ENCODE measurements at places on chromosomes 12 and 14.

- DNase-seq = no peak
Observed at GRCh38 chr12:30905463-30906009, 21.0 kb upstream of the TSPAN11 start.

DNA sequence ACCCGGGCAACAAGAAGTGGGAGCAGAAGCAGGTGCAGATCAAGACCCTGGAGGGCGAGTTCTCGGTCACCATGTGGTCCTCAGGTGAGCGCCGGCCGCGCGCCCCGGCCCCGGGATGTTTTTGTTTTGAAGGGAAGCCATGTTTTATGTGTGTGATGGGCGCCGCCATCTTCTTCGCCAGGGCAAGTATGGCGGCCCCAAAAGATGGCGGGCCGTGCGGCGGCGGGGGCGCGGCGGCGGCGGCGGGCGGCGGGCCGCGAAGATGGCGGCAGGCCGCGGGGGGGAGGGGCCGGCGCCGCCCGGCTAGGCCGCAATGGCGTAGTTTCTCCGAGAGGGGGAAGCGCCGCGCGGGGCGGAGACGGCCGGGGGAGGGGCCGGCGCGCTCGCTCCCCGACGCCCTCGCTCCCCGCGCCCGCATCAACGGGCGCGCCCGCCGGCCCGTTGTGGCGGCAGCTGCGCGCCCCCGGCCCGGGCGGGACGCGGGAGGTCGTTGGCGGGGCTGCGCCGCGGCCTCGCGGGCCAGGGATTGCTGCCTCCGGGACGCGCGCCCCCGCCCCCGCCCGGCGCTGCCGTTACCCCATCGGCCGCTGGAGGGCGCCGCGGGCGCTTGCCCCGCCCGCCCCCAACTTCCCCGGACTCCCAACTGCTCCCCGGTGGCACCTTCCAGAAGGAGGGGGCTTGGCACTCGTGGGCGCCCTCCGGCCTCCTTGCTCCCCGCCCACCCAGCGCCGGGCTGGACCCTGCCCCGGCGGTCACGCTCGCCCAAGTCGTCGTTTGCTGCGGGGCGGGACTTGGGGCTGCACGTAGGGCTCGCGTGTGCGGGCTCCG, 1.1 kb downstream of the YY1 start:
- DNase-seq = peak; percentile 64

DNA sequence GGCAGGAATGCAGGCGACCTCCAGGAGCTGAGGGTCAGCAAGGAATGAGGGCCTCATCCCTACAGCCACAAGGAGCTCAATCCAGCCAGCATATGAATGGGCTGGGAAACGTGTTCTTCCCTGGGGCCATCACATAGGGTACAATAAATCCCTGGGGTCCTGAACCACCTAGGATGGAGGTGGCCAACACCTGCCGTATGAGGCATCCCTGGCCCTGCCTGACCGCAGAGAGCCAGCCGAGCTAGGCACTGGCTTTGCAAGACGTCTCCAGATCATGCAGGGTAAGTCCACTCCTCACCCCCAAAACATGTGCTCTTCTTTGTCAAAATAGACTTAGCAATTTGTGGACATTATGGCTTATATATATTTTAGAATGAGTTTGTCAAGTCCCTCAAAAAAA, 303.7 kb upstream of the DIO3 start:
- DNase-seq = no peak

DNA sequence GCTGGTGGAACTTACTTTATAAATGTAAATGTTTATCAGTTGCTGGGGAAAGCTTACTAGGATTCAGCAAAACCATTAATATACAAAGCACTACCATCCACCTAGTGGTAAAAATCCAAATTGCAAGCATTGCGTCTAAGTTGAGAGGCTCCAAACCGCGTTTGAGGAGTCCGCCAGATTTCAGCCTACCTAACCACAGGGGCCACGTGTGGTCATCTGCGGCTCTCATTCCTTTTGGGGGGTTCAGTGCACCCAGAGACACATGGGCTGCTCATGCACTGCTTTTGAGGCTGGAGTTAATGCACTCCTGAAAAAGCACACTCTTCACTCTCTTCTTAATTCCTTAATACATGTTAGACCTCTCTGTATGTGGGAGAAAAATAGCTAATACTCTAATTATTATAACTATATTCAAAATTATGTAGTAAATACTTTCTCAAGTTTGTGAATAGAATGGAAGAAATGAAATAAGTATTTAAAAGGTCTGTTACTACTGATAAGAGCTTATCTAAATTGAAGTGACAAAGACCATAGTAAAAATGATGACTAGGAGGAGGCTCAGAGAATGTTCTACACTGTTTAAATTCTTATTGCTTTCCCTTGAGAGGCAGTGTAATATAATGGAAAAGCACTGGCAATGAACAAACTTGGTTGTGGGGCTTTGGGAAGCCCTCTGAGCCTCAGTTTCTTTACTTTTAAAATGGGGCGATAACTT, 41.4 kb upstream of the MANSC4 start:
- peak; percentile 51 for DNase-seq

GRCh38 chr12:42504049-42504448, 85.5 kb downstream of the PRICKLE1 start:
- no peak for DNase-seq

DNA sequence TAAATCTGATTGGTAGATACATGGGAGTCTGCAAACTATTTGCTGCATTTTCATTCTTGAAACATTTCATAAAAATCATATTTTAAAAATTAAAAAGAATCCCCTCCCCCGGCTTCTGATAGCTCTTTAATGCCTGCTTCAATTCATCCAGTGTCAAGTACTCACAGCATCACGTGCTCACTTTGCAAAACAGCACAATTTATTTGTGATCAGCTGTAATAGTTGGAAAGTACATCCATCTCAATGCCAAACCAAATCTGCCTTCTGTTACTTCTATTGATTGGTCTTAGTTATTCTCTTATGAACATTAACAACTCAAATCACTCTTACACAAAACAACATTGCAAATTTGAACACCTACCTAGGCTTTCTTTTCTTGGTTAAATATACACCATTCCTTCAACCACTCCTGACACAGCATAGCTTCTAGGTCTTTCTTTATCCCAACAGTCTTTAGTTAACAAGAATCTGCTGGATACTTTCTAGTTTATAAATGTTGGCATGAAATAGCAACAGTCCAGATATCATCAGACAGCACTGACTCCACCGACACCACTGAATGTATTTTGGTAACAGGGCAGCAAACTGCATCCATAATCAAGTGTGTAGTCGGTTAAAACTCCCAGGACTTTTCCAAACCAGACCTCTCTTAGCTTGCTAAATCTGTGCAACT, 58.0 kb downstream of the PARP11 start:
- no peak for DNase-seq

DNA sequence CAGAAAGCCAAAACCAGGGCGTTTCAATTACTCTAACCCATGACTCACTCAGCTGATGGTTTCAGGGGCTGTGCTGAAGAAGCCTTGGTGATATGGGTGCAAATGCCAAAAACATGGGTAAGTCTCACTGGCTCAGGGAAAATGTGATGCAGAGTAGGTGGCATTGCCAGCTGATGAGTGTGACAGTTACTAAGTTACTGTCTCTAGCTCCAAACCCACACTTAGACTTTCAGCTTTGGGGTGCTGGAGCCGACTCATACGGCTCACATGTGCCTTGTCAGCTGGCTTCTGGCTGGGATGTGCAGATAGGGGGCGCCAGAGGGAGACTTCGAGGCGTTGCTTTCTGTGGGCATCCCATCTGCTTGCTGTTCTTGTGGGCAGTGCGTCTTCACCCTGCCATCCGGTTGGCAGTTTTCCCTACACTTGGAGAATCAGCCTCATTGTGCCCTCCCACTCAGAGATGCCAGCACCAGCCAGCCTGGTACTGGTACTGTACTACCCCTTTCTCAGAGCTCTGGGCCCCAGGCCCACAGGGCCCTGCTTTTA, 11.1 kb upstream of the KRT7 start:
- peak; percentile 61 for DNase-seq

GRCh38 chr12:121005346-121005815, 10.9 kb downstream of the C12orf43 start:
- DNase-seq = peak; percentile 44

DNA sequence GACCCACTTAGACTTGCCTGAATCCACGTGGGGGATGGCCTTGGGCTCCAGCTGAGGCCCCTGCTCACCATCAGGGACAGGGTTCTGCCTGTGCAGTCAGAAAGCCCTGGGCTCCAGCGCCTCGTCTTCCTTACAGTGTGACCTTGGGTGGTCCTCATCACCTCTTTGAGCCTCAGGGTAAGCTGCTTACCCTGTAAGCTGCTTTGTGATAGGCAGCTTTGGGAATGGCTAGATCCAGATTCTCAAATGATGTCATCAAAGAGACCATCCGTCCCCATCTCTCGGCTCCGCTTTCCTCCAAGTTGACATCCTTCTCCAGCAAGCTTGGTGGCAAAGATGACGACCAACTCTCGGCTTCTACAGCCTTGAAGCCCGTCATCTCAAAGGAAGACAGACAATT, 127.0 kb downstream of the ADCK1 start:
- DNase-seq = no peak

DNA sequence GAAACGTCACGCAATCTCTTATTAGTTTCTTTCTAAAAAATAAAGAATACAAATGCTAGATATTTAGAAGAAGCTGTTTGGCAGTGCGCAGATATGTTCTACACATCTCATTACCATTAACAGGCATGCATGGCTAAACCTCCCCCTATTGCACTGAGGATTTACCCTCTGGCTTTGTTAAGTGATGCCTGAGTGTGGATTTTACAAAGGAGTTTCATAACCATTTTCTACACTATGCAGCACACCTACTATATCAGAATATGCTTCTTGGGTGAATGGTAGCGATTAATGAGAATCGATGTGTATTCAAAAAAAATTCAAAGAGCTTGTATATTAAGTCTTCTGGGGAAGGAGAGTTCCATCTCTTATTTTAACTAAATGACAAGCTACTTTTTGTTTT, 1.1 kb upstream of the RMST start:
- no peak for DNase-seq

DNA sequence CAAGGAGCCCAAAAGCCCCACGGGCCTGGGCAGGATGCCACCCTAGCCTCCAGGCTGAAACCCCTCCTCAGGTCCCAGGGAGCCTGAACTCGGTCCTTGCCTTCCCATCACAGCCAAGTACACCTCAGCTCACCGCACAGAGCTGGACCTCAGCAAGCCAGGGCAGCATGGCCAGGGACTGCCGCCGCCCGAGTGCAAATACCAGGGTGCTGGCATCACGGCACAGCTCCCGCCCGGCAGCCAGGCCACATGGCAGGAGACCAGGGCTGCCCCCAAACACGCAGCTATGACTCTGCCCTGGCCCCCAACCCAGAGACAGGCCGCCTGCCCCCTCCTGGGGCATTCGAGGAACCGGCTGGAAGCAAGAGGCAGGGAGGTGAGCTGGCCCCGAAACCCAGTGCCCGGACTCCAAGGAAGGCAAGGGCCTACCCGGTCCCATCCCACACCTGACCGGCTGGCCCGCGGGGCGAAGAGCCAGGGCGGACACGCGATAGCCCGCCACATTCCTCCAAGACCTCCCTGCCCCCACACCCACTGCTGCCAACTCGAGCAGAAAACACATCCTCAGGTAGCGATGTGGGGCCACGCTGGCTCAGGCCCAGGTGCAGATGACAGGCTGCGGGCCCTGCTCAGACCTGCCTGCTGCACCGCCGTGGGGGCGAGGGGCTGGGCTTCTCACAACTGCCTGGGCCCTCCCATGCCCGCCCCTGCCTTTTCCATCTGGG, 2.7 kb downstream of the JAG2 start:
- DNase-seq = no peak

DNA sequence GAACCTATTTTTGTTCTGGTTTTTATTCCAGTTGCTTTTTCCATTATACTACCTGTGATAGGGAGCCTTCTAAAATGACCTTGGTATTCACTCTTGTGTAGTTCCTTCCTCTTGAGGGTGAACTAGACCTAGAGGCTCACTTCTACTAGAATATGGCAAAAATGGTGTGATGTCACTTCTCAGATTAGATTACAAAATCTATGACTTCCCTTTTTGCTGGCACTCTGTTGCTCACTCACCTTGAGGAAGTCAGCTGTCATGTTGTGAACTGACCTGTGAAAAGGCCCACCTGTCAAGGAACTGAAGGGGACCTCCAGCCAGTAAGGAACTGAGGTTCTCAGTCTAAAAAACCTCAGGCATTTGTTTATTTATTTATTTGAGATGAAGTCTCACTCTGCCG, 5.7 kb downstream of the MIPOL1 start:
- DNase-seq = no peak

GRCh38 chr14:91056361-91056760, 4.1 kb downstream of the RPS6KA5 start:
- no peak for DNase-seq

GRCh38 chr12:47249719-47250357, 170.1 kb upstream of the AMIGO2 start:
- no peak for DNase-seq

DNA sequence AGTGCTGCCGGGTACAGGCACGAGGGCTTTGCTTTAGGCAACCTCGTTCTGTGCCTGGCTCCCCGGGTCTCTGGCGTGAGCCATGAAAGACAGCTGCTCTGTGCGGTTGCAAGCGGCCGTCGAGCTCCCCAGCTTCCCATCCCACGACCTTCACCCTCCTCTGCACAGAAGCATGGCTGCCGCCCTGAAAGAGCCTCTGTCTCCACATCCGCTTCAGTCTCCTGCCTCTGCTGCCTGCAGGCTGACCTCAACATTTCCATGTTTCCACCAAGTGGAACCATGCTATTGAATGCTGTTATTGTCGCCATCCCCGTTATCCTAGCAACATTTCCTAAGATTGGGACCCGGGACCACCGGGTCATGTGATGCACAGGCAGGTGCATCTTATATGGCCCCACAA, 57.1 kb downstream of the KDM2B start:
- DNase-seq = no peak

GRCh38 chr12:29425722-29426121, 44.8 kb upstream of the ERGIC2 start:
- no peak for DNase-seq

DNA sequence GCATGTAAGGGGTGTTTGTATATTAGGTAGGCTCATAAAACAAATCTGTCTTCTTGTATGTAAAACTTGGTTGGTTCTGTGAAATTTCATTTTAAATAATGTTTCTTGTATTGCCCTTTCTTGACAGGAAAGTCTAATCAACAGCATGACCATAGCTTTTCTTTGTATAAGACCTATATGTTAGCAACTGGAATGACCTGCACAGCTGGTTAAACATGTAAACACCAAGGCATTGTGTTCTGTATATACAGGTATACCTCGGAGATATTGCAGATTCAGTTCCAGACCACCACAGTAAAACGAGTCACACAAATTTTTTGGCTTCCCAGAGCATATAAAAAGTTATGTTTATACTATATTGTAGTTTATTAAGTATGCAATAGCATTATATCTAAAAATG, 183.6 kb downstream of the ERC1 start:
- DNase-seq = no peak

DNA sequence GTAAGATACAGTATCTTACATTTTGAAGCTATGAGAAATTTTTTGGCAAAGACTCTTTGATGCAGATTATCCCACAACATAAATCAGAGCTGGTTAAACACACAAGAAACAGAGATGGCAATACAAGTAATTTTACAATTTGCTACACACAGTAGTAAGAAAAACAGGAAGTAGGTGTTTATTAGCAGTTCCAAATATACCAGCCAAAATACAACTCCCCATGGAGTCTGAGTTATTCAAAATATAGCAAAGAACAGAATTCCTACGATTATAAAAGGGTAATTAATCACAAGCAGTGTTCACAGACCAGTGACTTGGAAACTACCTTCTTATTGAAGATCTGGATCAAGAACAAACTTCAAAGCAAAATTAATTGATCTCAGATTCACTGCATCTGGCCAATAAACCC, 83.9 kb downstream of the BMP4 start:
- DNase-seq = no peak

GRCh38 chr12:53069621-53070410, 9.4 kb downstream of the SPRYD3 start:
- DNase-seq = no peak

- DNase-seq = no peak
Observed at GRCh38 chr12:2672863-2673262, 121.9 kb upstream of the FKBP4 start.

Data from RCC 7860 (cell line).